Activated T-cell treated with anti-CD3 and anti-CD28 coated beads for 48 hours (primary cell): ENCODE measurements at places on chromosomes 4 and X.
A peak's percentile ranks its signal among the peaks of the same experiment; 100 is the strongest.

GRCh38 chrX:110322603-110323002 is 4.7 kb upstream of the AMMECR1 start:
- no peak for DNase-seq

- no peak for DNase-seq
Observed at GRCh38 chrX:331151-331824, 12.7 kb upstream of the GTPBP6 start.

DNA sequence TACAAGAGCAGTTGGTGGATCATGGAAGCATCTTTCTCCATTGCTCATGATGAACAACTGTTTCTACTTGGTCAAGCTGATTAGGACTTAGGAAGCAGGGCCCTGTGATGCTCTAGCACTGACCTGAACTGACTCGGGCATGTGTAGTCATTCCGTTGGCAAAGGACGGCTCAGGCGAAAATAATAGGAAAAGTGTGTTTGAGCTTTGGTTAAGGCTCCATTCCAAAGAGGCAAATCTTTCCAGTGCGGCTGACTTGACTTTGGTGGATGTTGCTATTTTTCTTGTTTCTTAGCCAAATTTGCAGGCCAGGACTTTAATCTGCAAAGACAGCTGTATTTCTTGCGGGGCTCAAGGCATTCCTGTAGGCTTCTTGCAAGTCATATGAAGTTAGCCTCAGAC is 39.5 kb downstream of the ZNF518B start:
- no peak for DNase-seq

DNA sequence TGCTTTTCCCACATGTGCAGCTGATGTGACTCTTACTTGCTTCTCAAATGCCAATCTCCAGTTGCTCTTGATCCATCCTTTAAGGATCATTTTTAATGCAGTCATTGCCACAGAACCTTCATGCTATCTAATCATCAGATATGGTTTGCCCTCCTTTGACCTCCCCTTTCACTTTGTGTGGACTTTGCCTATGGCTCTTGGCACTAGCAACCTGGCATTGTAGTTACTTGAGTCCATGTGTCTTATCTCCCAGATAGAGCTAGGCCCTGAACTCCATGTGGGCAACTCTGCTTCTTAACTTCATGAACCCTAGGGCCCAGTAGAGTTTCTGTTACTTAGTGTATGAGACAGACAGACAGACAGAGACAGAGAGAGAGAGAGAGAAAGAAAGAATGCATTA is 41.6 kb downstream of the MTM1 start:
- DNase-seq, result no peak

DNA sequence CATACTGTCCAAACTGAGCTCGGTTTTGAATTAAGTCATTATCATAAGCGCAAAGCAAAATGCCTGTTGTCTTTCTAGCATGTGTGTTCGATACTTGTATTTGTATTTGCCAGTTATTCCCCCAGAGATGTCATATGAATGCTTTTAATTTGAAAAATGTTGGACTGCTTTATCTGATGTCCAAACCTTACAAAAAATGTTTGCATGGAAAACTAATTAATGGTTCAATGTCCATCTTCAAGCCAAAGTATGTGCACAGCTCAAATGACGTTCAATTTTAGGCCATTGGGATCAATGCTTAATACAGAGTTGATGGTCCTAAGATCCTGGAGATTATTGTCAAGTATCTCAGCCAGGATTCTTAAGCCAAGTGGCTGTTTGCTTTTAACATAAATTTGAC is 17.2 kb upstream of the HPGDS start:
- DNase-seq, result no peak

DNA sequence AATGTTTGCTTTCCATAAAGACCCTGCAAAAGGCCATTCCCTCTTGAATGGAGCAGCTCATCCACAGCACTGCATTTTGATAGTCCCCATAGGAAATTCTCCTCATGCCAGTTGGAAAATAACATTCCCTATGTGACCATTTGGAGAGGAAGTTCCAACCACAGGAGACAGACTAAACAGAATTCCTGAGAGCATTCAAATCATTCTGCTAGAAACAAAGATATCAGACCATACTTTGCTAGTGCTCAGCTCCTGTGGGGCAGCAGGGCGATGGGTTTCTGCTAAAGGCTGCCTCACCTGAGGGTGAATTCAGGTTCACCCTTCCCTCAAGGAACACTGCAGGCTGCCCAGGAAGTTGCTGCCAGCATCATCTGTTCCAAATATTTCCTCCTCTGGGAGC is 58.8 kb downstream of the LNX1 start:
- no peak for DNase-seq

- no peak for DNase-seq
Observed at GRCh38 chrX:66020631-66021334, 19.1 kb downstream of the VSIG4 start.

- no peak for DNase-seq
Observed at GRCh38 chr4:141534985-141535384, 101.4 kb upstream of the IL15 start.

DNA sequence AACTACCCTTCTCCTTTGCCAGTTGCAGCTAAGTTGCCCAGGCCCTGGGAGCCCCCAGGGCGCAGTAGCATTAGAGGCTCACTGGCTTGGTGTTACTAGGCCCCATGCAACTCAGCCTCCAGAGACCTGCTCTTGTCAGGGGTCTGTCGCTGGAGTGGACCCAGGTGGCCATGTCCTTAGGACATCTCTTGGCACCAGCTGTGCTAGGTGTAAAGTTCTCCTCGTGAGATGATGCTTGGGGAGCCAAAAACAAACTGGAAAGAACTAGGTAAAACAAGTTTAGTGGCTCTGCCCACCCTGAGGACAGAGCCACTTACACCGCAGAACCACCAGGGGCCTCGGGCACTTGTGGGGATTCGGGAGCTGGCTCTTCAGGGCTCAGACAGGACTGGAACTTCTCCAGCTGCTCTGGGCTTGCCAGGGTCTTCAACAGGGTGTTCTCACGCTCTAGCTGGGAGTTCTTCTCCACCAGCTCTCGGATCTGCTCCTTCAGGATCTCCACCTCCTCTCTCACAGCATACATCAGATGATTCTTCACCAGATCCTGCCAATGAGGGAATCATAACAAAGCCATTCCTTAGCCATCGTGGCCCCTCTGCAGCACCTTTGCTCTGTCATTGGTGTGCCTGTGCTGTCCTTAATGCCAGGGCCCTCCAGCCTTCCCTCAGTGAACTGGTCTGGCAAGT is 61.2 kb downstream of the TSC22D3 start:
- DNase-seq, result no peak

GRCh38 chr4:25466966-25467697 is 90.1 kb downstream of the ANAPC4 start:
- no peak for DNase-seq

- DNase-seq, result no peak
Observed at GRCh38 chr4:76895619-76896018, 2.3 kb downstream of the SOWAHB start.

DNA sequence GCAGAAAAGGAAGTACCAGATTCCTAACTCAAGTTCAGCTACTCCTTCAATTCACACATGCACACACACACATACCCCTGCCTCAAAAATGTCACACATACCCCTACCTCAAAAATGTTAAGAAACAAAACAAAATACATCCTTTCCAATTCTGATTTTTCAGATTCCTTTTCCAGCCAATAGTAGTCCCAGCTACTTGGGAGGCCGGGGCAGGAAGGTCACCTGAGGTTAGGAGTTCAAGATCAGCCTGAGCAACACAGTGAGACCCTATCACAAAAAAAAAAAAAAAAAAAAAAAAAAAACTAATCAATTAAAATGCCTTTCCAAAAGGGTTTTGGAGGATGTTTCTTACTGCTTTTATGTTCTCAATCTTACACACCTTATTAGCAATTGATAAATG is 138.0 kb downstream of the AFAP1 start:
- DNase-seq, result no peak

DNA sequence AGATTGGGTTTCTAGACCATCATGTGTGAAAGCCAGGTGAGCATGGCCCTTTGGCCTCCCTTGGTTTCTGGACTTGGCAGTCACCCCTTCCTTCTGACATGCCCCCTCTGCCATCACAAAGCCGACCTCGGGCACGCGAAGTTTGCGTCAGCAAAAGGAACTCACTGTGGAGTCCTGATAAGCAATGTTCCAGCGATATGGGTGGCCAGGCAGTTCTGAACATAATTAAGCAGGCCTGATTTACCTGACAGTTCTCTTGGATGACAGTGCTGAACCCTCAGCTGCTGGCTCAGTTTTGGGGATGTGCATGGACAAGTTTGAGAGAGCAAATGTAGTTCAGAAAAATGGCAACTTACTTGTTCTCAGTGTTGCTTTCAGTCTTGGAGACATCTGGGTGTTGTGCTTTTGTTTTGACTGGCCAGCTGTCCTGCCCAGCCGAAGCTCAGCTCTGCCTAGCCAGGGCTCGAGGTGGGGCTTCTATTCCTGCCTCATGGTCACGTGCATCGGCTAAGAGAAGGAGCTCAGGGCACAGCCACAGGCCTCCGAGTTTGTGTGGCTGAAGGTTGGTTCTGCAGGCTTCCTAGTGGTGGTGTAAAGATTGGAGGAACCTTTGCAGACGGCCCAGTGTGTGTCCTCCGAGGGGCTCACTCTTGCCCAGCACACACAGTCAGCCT is 78.3 kb downstream of the CLDN34 start:
- DNase-seq, result no peak

- no peak for DNase-seq
Observed at GRCh38 chrX:17674601-17675000, 62.7 kb upstream of the SCML1 start.

DNA sequence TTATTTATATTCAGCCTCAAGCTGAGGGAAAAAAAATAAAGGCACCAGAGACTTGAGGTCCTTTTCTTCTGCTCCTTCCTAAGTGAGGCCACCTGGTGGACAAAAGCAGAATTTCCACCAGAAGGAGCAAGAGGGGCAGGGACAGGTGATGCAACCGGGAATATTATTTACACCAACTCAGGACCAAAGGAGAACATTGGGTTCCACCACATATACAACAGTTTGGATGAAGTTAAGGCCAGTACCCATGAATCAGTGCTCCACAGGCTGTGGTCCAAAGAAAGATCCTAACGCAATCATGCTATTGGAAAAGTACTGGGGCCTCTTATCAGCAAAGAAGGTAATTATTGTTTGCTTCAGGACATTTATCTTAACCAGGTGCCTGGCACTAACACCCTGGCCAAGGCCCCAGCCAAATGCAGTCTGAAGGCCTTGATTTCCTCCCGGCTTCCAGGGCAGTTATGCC is 57.4 kb downstream of the TSC22D3 start:
- peak; percentile 48 for DNase-seq

- DNase-seq, result no peak
Observed at GRCh38 chr4:4315461-4316149, 25.6 kb downstream of the ZBTB49 start.

- no peak for DNase-seq
Observed at GRCh38 chr4:124708517-124709300, 3.8 kb downstream of the ANKRD50 start.

DNA sequence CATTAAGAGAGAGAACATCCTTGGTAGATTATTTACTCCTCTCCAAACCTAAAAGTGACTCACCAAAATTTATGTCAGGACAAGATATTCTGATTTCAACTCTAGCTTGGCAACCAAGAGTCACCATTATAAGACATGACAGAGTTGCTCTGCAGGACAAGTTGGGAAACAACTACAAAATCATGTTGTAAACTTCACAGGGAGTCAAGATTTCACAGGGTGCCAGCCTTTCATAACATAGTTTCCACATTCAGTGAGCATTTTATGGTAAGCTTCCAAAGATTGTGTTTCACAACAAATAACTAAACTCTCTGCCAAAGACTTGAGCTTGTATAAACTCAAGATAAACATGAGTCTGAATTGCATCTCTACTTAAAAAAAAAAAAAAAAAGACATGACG is 121.0 kb upstream of the DIAPH2 start:
- DNase-seq, result no peak

DNA sequence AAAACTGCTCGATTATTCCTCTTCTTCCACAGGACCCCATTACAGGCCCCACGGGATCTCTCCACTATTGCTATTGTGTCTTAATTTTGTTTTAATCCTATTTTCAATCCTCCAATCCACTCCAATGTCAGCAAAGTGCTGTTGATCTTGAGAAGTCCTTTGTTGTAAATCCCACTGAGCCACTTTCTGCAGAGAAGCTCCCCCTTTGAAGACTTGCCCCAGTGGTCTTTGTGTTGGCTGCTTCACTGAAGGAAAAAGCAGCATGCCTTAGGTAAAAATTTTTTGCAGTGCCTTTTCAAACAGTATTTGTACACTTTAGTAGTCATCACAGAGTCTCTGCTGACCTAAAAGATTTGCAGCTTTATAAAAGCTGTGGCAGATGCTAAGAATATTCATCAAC is 252.0 kb upstream of the SLC7A11 start:
- DNase-seq, result no peak

DNA sequence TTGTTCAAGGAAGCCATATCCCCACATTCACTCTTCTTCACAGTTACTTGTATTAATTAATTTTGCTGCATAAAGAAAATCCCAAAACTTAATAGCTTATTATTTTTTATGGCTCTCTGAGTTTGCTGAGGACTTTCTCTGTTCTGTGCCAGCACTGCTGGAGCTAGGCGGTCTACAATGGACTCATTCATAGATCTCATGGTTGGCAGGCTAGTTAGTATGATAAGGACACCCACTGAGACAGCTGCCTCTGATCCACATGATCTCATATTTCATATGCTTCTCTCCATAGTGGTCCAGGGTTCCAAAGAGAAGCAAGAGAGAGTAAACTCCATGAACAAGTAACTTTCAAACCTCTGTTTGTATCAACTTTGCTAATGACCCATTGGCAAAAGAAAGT is 170.2 kb downstream of the ADGRA3 start:
- DNase-seq, result no peak

- no peak for DNase-seq
Observed at GRCh38 chr4:83609365-83609764, 73.5 kb downstream of the GPAT3 start.

DNA sequence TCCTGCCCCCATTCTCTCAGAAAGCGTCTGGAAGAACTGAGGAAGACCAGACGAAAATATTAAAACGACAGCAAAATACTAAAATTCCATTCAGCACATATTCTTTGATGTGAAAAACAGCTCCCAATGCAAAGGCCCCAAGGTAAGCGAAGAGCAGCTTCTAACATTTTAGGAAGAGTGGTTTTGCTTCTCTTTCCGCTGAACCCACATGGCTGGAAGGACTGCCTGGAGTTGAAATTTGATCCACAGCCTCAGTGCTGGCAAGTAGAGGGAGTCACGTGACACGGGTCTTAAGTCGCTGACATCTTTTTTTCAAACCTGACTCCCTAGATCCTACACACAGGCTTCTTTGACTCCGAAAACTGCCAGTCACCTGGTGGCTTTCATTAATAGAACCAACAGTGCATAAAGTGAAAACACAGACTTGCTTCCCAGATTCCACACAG is at the start of gene FAM13A:
FAM13A (minus strand) TSS at position 233 of the 446 bp plus-strand sequence; CDS start at position 12, 221 bp downstream.
- DNase-seq, result no peak

GRCh38 chrX:102659790-102660757 is 8.8 kb downstream of the GPRASP1 start:
- peak; percentile 65 for DNase-seq

DNA sequence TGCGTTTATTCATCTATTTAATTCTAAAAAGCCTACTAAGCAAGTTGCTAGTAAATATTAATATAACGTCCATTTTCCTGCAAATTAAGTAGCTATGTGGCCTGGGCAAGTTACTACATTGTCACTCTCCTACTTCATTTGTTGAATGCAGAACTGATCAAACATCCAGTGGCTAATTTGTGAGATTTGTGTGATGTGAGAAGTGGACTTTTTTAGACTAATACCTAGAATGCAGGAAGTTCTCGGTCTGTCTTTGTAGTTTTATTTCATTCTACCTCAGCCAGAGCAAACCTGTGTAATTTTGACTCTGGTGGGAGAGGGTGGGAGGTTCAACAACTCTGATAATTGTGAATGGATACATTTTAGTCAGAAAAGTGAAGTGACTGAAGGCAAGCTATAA is 840 bp downstream of the GUF1 start:
- no peak for DNase-seq
